Fibroblast of skin of right quadriceps (primary cell): ENCODE measurements at places on chromosomes 5 and 9.

GRCh38 chr9:14309403-14309802, 4.5 kb downstream of the NFIB start:
- DNase-seq, result peak; percentile 24

DNA sequence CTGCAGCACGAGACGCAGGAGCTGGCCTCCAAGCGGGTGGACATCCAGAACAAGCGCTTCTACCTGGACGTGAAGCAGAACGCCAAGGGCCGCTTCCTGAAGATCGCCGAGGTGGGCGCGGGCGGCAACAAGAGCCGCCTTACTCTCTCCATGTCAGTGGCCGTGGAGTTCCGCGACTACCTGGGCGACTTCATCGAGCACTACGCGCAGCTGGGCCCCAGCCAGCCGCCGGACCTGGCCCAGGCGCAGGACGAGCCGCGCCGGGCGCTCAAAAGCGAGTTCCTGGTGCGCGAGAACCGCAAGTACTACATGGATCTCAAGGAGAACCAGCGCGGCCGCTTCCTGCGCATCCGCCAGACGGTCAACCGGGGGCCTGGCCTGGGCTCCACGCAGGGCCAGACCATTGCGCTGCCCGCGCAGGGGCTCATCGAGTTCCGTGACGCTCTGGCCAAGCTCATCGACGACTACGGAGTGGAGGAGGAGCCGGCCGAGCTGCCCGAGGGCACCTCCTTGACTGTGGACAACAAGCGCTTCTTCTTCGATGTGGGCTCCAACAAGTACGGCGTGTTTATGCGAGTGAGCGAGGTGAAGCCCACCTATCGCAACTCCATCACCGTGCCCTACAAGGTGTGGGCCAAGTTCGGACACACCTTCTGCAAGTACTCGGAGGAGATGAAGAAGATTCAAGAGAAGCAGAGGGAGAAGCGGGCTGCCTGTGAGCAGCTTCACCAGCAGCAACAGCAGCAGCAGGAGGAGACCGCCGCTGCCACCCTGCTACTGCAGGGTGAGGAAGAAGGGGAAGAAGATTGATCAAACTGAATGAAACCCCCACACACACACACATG, 654 bp downstream of the PURA start:
- DNase-seq, result peak; percentile 38

DNA sequence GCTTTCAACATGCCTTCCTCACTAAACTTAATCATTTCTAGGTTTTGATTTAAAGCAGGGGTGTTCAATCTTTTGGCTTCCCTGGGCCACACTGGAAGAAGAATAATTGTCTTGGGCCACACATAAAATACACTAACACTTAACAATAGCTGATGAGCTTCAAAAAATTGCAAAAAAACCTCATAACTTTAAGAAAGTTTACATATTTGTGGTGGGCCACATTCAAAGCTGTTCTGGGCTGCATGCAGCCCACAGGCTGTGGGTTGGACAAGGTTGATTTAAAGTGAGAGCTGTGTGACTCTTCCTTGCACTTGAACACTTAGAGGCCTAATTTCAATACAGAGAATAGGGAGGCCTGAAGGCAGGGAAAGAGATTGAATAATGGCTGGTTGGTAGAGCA, 598.3 kb downstream of the EFNA5 start:
- DNase-seq, result peak; percentile 14

- DNase-seq, result no peak
Measured at GRCh38 chr9:115267790-115268189, 149.8 kb upstream of the TNC start.

- no peak for DNase-seq
Measured at GRCh38 chr9:33718987-33719386, 76.4 kb upstream of the PRSS3 start.

DNA sequence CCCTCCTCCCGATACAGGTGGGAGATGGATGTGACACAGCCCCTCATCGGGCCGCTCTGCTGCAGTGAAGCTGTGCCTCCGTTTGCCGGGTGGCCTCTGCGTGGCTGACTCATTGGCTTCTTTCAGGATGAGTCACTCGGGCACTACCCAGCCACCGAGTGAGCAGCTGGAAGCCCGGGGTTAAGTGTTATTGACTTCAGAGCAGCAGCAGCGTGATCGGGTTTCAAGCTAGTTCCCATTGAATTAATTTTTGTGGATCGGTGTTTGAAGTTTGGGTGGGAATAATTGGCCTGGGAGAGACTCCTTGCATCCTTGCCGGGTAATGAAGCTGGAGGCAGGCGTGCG, 266.4 kb upstream of the IRX4 start:
- peak; percentile 49 for DNase-seq

GRCh38 chr5:141877356-141878185, 639 bp downstream of the PCDH1 start:
- DNase-seq, result no peak
